ENCODE measurements at places on chromosomes 1 and 21.

DNA sequence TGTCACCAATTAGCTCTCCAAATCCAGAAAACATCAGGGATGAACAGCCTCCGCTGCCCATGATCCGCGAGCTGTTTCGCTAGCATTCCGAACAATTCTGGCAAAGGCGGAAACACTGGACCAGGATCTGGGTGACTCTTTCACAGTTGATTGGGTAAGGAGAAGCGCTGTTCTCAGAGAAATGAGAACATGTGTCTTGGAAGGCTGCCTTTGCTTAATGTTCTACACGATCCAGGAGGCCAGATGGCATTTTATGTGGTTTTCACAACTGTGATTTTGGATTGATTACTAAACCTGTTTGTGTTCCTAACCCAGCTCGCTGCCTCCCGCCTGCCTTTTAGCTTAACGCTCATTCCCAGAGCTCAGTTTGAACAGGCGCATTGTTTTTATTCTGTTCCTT lies 144.0 kb downstream of the KIF26B start:
- no peak for DNase-seq

- DNase-seq = no peak
Measured at GRCh38 chr1:193187114-193187513, 701 bp upstream of the B3GALT2 start.

GRCh38 chr1:16048573-16049189 lies 5.1 kb downstream of the CLCNKB start:
- DNase-seq = no peak

DNA sequence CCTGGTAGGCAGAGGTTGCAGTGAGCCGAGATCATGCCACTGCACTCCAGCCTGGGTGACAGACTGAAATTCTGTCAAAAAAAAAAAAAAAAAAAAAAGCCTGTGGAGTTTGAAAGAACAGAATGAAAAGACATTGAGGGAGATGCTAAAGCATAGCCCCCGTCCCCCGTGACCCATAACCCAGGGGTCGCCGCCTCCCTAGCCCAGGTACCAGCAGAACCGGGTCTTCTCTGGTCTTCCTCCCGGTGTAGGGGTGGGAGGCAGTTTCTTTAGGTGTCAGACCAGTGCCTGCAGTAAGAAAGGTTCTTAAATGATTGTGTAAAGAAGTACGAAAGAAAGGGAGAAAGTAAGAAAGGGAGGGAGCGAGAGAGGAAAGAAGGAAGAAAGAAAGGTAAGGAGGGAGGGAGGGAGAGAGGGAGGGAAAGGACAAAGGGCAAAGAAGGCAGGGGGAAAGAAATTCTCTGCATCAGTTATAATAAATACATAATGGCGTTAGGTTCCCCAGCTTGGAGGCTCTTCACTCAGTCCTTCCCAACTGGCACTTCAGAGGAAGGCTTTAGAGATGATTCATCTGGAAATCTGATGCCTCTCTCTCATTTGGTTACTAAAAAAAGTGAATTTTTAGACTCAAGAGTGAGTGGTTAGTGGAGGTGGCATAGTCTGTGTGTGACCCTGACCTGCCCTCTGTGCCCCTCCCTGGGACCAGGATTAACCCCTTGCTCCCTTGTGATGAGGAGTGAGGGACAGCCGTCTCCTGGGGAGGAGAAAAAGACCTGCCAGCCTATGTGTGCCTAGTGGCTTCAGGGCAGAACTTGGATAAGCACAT lies 1.1 kb downstream of the IL24 start:
- no peak for DNase-seq

GRCh38 chr1:151485685-151486255 lies 25.4 kb upstream of the CGN start:
- DNase-seq = no peak

DNA sequence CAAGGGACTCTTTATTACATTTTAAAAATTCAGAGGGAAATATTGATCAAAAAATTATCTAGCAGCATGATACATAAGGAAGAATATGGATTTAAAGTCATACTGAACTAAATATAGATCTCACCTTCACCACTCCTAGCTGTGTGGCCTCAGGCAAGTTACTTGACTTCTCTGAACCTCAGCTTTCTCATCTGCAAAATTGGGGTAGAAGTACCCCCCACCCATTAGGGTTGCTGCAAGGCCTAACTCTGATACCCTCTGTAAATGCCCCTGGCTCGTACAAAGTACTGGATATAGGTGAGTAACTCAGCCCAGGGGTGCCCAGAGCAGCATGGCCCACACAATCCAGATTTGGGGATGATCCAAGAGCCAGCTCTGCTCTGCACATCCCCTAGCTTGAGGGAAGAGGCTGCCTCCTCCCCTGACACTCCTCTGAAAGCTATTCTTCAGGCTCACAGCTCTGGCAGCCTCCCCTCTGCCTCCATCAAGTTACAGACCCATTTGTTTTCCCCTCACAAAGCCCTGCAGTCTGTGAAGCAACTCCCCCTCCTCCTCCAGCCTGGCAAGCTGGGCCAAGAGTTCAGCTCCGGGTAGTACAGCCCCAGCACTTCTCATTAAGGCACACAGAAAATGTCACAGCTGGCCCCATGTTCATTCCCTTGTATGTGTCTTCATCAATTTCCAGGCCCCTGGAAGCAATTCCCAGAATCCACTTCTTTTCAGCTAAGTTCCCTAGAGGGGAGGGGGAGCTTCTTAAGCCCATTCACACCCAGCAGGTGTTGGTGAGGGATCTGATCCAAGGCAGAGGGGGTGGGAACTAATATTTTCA lies 143.7 kb downstream of the PLPP3 start:
- no peak for DNase-seq

GRCh38 chr1:245990315-245991022 lies 516.6 kb downstream of the SMYD3 start:
- DNase-seq = no peak

DNA sequence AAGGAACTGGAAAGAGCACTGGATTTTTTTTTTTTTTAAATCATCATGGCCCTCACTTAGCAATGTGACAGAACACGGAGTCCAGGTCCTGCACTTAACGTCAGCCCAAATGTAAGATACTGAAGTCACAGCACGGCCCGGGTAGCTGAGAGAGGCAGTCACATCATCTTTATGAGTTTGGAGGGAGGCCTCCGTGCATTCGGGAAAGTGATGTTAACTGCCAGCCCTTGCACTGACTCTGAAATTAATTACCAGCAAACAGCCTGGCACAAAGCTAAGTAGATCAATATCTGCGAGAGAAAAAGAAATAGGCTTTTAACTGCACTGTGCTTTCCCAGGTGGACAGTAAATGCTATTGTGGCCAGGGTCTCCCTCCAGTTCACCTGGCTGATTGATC lies 109.5 kb upstream of the ADAR start:
- no peak for DNase-seq

- no peak for DNase-seq
Measured at GRCh38 chr21:46091118-46091517, 6.8 kb upstream of the COL6A2 start.

GRCh38 chr1:207828485-207829158 lies 76.8 kb downstream of the CD46 start:
- peak; percentile 47 for DNase-seq

DNA sequence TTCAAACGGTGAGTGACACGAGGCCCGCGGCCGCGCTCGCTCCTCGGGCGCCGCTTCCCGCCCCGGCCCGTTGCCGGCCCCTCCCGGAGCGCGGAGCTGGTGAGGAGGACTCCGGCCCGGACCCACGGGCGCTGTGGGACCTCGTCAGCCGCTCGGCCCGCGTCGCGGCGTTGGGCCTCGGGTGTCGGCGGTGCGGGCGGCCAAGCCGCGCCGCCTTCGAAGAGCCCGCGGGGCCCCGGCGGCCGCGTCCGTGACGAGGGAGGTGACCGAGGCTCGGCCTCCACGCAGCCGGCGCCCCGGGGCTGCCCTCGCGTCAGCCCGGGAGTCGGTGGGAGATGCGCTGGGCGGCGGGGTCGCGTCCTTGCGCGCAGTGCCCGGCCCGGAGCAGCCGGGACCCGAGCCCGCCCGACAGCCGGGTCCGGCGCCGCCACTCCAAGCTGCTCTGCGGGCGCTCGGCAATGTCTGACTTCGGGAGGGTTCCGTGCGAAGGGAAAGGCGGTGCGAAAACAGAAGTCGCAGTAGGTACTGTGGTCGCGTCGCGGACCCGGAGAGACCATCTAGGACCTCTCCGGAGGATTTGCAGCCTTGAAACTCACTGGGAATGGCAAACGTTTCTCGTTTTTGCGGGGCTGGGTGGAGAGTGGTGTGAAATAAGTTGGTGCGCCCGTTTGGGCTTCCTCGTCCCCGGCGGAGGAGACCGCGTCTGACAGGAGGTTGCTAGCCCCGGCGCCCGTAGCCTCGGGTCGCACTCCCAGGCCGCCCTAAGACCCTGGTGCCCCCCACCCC lies 829 bp downstream of the SPEN start:
- DNase-seq = peak; percentile 72

GRCh38 chr1:195941314-195941713 lies 666.9 kb downstream of the KCNT2 start:
- DNase-seq = no peak

GRCh38 chr21:41774467-41775148 lies 7.8 kb upstream of the RIPK4 start:
- no peak for DNase-seq

DNA sequence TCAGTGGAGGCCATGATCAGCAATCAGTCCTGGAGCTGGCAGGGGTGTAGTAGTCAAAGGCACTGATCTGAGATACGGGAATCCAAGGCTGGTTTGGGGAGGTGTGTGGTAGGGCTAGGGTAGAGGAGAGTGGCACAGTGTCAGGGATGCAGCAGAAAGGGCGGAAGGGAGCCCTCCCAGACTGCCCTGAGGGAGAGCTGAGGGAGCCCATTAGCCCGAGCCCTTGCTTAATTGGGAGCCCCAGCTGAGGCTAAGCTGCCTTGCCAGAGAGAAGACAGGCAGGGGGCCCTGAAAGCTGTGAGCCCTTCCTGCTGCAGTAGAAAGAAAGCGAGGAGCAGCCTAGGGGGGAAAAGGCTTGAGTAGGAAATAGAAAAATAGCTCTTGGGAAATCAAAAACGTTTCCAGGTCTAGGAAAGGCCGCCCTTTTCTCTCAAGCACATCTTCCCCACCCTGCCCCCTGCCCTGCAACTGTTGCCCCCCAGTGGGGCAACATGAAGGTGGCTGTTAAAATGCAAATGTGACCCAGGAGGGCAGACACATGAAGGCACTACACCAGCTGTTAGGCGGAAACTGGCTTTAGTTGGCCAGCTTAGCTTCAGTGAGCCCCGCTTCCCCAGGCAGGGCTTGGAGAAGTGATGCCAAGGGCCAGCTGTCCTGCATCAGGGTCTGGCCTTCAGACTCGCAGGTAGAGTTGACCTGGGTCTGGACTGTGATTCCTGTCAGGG lies 106.2 kb downstream of the UCK2 start:
- no peak for DNase-seq

- DNase-seq = no peak
Measured at GRCh38 chr1:117919376-117919775, 10.0 kb downstream of the GDAP2 start.

DNA sequence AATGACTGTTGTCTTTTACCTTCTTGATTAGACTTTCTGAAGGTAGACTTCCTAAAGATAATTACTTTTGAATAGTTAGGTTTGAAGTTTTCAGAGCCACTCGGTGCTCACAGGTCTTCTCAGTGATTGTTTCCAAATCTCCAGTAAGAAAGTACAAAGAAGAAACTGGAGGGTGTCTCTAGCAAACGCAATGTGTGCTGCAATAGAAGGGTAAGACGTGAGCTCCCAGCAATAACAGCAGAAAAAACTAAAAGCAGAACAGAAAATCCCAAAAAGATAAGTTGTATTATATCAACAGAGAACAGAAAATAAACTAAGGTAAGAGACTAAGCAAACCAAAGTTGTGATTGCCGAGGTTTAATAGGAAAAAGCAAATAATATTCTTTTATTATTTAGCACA lies 1.8 kb downstream of the CTTNBP2NL start:
- DNase-seq = no peak

GRCh38 chr1:194570476-194570875 lies 1384.1 kb upstream of the B3GALT2 start:
- DNase-seq = no peak

DNA sequence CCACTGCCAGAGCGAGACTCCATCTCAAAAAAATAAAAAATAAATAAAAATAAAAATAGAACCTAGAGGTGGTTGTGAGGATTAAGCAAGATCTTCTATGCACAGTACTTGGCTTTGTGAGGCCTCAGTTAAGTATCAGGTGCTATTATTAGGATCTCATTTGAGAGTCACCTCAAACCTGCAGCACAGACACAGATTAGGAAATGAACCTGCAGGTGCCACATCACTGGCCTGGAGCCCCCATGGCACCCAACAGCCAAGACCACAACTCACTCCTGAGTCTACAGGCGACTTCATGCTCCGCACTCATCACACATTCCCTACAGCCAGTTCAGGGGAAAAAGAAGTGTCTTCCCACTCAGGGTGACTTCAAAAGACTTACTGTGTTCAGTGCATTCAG lies 176.8 kb downstream of the SLC45A1 start:
- no peak for DNase-seq

DNA sequence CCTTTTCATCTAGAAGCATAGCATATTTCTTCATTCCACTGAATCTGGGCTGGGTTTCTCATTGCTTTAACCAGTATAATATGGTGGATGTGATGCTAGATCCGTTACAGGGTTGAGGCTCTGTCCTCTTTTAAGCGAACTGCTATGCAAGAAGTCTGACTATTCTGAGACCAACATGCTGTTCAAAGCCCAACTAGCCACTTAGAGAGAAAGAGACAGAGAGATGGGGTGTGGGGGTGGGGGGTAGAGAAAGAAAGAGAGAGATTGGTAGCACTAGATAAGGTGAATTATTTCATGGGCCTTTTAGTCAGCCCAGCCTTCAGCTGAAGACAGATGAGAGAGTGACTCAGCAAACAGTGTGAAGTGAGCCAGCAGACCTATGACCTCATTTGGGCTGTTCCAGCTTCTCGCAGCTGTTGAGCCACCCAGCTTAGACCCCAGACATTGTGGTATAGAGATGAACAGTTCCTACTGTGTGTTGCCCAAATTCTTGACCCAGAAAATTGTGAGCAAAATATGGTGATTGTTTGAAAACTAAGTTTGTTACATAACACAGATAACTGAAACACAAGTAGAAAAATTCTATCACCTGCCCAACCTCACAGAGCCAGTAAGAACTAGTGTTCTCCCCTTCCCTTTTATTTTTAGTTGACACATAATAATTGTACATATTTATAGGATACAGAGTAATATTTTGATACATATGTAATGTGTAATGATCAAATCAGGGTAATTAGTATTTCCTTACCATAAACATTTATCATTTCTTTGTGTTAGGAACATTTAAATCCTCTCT lies 40.7 kb upstream of the PRKACB start:
- no peak for DNase-seq

DNA sequence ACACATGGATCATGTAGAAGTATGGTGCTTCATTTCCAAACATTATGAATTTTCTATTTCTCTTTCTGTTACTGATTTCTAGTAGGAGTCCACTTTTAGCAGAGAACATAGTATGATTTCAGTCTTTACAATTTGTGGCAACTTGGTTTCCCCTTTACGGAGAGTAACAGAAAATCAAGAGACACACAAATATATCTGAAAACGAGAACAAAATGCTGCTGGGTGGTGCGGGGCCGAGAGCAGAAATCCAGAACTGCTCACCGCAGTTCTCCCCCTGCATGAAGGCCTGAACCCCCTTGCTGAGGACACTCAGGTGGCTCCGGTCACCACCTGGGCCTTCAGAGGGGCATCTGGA lies 94.5 kb upstream of the FMN2 start:
- DNase-seq = no peak

GRCh38 chr1:79037085-79037484 lies 30.6 kb upstream of the ADGRL4 start:
- no peak for DNase-seq

- DNase-seq = no peak
Measured at GRCh38 chr21:45053561-45054226, 20.7 kb upstream of the ADARB1 start.

- no peak for DNase-seq
Measured at GRCh38 chr1:172453607-172454006, 9.7 kb upstream of the PIGC start.

GRCh38 chr1:20731057-20731991 lies 1.2 kb downstream of the SH2D5 start:
- DNase-seq = peak; percentile 16
